ENCODE measurements at places on chromosomes 7 and 10.

DNA sequence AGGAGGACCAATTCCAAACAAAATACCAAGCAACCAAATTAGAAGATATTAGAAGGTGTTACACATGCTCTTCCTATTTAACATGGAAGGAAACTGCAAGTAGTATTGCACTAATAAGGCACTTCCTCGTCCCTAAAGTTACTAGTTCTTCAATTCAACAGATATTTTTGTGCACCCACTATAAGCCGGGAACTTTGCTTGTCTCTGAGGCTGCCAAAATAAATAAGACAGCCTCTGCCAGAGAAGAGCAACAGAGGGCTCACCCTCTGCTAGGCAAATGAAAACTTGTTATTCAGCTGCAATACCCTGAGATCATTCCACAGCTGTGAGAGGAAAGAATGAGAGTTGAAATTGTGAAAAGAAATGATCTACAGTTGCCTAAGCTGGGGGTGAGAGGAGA, 37.4 kb upstream of the GSAP start:
- DNase-seq, result no peak

DNA sequence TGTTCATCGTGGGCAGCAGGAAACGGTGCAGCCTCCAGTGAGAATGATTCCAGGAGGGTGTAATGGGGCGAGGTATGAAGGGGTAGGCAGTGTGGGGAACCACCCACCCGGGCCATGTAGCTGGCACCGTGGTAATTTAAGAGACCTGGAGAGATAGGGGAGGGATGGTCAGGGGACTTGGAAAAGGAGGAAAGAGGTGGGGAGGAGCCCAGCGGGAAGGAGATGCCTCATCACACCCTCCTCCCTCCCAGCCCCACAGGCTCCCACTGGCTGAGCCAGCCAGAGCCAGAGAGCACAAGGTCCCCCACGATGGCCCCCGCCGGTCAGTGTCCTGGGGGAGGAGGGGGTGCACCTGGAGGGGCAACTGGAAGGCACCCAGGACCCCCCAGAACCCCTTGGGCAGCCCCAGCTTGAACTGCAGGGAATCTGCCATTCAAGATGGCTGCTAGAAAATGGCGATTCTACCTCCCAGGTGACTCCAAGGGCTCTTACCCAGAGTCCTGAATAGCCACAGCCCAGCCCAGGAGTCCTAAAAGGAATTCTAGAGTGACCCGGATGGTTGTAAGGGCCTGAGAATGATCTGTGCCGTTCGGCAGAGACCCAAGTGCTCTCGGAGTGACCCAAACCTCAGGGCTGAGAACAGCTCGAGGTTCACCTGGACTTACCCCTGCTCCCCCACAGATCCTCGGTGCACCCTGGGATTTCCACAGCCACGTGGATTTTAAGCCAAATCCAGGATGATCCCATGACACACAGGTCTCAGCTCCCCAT, 28.8 kb downstream of the CALML3 start:
- no peak for DNase-seq

DNA sequence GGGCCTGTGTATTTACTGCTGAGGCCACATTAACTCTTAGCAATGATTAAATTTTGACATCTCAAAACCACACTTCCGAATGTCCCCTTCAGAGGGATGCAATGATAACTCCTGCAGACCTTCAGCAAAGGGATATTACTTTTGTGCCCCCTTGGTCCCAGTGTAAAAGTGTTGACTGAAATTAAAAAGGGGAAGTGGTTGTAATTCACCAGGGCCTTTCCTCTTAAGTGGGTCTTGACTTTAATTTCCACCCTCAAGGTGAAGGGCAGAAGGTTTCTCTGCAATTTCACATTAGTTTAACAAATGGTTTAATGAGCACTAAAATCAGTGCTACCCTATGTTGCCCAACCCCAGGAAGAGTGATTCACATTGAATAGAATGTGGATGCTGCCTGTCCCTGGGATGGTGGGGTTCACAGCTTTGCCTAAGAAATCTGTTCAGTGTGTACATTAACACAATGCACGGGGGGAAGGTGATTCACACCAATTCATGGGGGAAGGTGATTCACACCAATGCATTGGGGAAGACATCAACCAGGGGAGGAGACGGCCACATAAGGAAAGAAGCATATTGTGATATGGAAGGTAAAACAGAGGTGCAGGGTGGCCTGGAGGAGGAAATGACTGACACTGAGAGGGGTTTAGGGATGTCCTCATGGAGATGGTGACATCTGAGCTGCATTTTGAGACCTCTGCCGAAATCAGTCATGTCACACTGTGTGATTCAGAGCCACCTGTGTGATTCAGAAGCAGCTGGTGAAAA, 19.4 kb upstream of the TNS3 start:
- no peak for DNase-seq

DNA sequence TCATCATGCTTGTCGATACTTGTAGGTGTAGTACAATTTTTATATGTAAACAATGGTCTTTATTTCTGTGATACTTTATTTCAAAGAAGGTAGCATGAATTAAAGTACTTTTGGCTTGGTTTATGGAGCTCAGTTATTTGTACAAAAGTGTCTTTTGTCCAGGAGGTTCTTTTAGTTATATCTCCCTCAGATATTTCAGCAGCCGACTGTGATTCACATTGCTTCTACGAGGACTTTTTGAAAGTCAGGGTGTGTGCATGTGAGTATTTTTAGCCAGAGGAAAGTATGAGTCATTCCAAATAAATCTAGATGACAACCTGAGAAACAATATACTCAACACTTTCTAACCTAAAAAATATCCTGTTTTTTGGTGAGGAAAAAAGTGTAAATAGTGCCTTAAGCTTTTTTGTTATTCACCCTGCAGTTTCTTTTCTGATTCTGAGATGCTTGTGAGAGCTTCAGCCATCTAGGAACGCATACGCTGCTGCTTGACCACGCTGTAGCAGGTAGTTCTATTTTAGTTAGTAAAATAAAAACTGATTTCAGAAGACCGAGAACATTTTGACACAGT, 595 bp upstream of the SUN1 start:
- DNase-seq, result no peak

GRCh38 chr10:69807122-69807521, 5.4 kb downstream of the COL13A1 start:
- no peak for DNase-seq

- DNase-seq, result no peak
These were observed 14.1 kb upstream of the TMEM72 start for GRCh38 chr10:44897049-44897448.

GRCh38 chr7:4830176-4830575, 31.7 kb downstream of the PAPOLB start:
- no peak for DNase-seq

DNA sequence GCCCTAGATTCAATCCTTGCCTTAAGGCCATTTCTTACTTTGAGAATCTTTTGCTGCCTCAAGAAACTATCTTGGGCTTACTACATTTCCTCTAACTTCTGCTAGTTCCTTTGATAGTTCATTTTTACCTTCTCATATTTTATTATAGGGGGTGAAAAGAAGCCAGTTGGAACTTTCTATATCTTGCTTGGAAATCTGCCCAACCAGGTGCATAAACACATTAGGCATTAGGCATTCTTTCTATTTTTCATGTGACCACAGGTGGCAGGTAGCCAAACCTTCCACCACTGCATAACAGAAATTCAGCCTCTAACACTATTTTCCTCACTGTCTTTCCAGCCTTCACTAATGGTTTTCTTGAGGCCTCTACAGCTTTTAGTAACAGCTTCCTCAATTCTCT, 300.0 kb upstream of the SP8 start:
- no peak for DNase-seq

DNA sequence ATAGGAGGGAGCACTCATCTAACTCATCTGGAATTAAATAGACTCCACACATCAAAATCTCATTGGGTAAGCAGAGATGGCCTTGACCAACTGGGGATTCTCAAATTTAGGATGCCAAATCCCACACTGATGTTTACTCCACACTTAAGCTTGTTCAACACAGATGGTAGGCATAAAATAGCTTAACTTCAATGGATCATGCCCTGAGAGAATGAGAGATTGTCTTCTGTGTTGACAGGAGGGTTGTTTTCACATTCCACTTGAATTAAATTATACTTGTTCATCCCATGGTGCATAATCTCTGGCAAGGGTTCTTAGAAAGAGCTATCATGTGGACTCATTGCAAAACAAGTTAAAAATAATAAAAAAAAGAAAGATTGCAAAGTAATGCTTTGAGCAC, 391.4 kb downstream of the PLXDC2 start:
- DNase-seq, result no peak

DNA sequence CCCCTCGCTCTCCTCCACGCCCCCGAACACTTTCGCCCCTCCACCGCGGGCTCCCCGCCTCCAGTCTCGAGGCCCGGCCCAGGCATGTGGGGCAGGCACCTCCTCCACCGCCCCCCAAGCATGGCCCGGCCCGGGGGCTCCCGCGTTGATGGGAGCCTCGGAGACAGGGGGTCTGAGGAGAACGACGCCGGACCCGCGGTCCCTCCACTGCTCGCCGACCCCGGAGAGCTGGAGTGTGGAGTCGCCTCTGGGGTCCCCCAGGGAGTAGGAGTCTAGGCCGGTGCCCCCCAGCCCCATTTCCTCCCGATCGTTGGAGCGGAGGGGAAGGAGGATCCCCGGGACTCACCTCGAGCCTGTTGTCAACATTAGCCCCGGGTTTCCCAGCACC, 206 bp downstream of the UPF2 start:
- no peak for DNase-seq

DNA sequence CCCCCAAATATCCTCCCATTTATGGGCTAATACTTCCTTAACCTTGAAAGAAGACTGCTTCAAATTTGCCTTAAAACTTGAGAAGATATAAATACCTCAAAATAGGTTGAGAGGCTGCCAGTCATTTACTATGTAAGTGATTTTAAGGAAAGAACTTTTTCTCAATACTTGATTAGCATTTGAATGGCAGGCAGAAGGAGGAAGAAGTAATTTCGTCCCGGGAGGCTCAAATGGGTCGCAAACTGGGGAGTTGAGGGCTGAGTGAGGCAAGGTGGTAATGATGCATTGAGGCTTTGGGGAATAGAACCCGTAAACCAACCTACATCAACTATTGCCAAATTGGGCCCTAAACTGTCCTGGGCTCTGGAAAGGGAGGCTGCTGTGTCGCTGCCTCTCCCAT, 11.1 kb downstream of the CAMK1D start:
- no peak for DNase-seq

DNA sequence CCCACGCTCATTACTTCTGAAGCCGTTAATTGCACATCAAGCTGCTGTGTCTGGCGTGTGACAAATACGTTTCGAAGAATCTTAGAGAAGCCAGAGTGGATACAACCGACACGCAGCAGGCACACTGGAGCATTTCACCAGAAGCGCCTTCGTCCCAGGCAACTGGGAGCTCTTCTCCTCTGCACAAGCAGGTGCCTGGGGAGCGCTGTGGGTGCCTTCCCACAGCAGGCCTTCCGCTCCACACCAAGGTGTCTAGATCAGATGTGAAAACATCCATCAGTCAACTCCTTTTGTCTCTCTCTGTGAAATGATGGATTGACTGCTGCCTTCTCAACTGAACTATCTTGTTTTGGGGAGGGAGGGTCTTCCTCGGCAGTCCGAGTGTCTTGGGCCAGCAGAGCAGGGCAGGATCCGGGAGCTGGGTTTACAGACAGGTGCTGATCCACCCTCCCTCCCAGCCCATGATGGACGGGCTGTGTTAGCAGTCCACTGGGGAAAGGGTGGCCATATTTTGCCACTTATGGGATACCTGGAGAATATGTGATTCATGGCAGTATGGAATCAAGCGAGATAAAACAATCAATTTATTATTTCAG, 326.3 kb downstream of the TCERG1L start:
- no peak for DNase-seq

DNA sequence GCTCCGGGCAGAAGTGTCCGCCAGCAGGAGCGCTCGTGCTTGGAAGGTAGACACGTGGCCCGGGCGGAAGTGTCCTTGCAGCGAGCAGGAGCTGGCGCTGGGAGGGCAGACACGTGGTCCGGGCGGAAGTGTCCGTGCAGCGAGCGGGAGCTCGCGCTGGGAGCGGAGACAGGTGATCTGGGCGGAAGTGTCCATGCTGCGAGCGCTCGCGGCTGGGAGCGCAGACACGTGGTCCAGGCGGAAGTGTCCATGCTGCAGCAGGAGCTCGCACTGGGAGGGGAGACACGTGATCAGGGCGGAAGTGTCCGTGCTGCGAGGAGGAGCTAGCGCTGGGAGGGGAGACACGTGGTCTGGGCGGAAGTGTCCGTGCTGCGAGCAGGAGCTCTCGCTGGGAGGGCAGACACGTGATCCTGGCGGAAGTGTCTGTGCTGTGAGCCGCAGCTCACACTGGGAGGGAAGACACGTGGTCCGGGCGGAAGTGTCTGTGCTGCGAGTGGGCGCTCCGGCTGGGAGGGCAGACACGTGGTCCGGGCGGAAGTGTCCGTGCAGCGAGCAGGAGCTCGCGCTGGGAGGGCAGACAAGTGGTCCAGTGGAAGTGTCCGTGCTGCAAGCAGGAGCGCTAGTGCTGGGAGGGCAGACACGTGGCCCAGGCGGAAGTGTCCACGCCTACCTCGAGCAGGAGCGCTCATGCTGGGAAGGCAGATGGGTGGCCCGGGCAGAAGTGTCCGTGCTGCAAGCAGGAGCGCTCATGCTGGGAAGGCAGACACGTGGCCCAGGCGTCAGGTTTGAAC, 41.1 kb upstream of the PRKAR1B start:
- DNase-seq, result no peak

GRCh38 chr10:20920061-20920460, 22.9 kb upstream of the NEBL start:
- no peak for DNase-seq

All from NK-92 treated with Interleukin-12 subunit alpha and Interleukin-12 subunit beta, amount 100 ng/mL, for 24 hours (cell line).